ENCODE measurements at places on chromosomes 5 and 9.
A peak's percentile ranks its signal among the peaks of the same experiment; 100 is the strongest.

GRCh38 chr5:169412831-169413230, 111.9 kb upstream of the SLIT3 start:
- DNase-seq, result no peak

DNA sequence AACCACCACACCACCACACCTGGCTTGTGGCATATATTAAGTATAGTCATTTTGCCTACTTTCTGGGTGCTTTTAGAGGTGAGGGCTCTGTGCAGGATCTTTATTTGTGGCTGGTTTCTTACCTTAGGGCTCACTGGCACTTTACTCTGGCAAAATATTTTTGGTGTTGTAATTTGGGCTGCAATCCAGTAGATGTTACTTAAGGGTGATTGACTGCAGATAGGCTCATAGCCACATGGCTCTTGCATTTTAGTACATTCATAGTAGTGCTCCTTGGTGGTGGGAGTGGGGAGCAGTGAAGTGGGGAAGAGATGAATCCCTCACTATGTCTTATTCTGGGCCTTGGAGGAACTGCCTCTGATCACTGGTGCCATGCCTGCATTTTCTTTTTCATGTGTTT, 376.1 kb upstream of the GRIN3A start:
- DNase-seq, result no peak

- no peak for DNase-seq
These were observed 644.5 kb downstream of the KCTD16 start for GRCh38 chr5:144815131-144815530.

DNA sequence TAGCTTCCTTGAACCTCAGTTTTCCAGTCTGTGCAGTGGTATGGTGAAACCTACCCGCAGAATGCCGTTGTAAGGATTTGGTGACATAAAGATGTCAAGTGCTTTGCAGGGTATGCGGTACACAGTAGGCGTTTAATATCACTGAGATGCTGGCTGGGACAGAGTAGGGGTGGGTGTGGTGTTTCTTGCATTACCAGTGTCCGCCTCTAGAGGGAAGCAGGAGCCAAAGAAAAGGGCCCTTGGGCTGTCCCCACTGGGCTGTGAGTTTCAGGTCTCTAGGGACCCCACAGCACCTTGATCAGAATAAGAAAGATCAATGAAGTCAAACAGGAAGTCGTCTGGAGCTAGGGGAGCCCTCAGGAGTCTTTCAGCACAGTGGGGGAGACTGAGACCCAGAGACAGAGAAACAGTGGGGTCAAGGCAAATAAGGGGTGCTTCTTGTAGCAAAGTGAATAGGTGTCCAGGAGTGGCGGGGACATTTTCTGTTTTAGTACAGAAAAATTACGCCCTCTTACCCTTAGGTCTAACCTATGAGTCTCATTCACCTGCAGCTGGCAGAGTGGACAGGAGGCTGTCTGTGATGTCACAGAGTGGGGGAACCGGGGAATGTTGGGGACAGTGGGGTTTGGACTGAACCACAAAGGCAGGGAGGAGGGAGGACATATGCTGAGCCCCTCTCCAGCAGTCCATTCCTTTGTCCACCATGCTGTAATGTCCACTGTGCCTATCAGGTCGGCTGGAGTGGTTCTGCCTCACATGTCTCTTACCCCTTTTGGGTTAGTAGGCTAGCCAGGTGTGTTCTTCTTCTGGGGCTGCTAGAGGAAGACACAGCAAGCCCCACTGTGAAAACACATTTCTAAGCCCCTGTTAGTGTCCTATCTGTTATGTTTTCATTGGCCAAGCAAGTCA, 4.7 kb upstream of the TEX53 start:
- peak; percentile 76 for DNase-seq

- no peak for DNase-seq
These were observed 3.3 kb downstream of the UBE2R2 start for GRCh38 chr9:33820231-33820745.

Measured in AG08396 (cell line).